Activated T-cell treated with anti-CD3 and anti-CD28 coated beads, Interleukin-2, amount 50 U/mL, for 72 hours (primary cell): ENCODE measurements at places on chromosomes 2 and 18. TPM values are rescaled to one million over a fixed set of nuclear protein-coding genes. Genes with fewer than 3 reads are reported as not detected.

UNC80 gene
- not detected for total RNA-seq

ALLC gene
- total RNA-seq, result not detected

PROKR1 gene
- not detected for total RNA-seq

ONECUT2 gene
- total RNA-seq, result 0.02 TPM
